Daoy (cell line): ENCODE measurements at places on chromosomes 7 and 10. TPM values are rescaled to one million over a fixed set of nuclear protein-coding genes. Genes with fewer than 3 reads are reported as not detected.

DNA sequence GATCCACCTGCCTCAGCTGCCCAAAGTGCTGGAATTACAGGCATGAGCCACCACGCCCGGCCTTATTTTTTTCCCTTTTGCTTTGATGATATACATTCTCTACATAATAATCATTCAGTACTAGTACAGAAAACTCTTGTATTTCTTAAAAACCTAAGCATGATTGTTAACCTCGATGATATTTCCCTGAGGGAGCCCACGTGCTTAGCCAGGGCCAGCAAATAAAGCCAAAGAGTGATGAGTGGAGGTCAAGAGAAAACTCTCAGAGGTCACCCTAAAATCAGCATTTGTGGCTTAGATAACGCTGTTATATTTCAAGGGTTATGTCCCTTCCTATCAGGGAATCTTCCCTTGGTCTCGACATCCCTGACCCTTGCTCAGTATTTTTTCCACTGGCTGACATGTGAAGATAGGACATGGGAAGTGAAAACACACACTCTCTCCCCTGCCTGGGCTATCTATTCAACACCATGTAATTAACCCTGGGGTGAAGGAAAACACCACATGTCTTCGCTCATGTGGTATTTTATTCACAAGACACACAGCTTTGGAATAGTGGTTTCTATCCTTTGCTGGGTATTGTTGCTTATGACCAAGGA is 12.6 kb downstream of the FAM200A start:
- DNase-seq = no peak

GRCh38 chr7:128361411-128362379 is at the start of gene PRRT4:
TSS of gene PRRT4 (minus strand) at chr7:128361690.
- DNase-seq = peak; percentile 54

Gene PHYHIPL
- total RNA-seq = not detected in 2 replicates

Gene RHEB
- total RNA-seq = 307 and 426 TPM in 2 replicates

DNA sequence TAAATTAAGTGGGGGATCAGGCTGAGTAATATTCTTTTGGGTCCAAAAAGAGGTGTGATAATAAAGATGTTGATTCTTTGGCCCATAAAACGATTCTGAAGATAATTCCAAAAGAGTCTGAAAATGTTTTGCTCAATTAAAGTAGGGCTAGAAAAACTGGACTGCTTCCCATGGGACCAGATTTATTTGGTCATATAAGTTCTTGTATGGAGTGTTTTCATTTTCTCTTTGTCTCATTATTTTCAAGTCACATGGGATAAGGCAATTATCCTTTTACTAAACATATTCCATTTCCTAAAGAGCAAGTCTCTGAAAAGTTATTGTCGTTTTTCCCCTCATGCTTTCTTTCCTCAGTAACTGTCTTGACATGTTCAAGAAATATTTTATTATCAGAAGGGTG is 41.5 kb downstream of the CDK6 start:
- DNase-seq = no peak

Gene LRIT1
- not detected in 2 replicates for total RNA-seq

Gene TRIM56
- total RNA-seq = 9.8 and 12.6 TPM in 2 replicates

DNA sequence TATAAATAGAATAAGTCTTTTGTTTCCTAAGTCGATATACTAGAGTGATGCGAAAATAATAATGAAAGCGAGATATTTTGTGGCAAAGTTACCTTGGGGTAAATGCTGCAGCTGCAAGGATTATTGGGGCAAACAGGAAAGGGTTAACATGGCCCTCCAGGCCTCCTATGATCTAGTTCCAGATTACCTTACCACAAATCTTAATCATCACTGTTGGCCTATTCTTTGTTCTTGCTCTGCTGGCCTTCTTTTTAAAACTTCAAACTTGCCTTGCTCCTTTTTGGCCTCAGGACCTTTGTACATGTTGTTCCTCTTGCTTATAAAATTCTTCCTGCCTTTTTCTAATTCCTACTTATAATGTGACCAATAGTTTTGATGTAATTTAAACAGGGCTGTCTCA is 81.5 kb downstream of the SEMA3C start:
- no peak for DNase-seq

DNA sequence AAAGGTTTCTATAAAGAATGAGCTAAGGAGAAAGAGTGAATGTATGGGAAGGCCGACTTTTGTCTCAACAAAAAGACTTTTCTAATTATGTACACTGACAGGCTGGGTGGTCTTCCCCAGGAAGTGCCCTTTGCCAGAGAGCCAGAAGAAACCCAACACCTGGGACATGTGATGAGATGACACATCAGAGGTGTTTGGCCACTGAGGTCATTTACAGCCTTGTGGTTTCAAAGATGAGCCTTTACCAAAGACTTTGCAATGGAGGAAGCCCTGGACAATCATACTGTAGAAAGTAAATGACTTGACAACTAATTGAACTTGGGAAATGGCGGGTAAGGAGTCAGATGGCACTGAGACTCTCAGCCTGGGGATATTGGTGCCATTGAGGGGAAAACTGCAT is 3.4 kb upstream of the NRG3 start:
- no peak for DNase-seq

DNA sequence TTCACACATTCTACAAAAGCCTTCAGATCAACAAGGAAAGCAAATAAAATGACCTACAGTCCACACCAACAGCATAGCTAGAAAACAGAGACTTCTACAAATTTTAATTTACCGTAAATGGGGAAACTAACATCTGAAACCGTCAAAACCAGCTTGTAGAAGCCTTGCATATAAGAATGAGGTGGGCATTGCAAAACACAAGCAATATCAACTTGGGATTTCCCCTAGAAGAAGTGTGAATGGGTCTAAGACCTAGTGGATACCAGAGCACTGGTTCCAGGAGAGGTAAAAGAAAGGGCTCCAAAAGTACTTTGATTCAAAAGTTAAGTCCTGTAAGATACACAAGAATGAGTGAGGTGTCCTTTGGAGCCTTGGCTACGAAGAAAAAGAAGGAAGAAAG is 18.7 kb downstream of the RTKN2 start:
- no peak for DNase-seq

Gene SSC4D
- total RNA-seq = 0.30 and 2.5 TPM in 2 replicates

Gene CD36
- not detected in 2 replicates for total RNA-seq

Gene PTN
- total RNA-seq = 16.4 and 19.5 TPM in 2 replicates
